ENCODE measurements at places on chromosomes 3 and 15.
A peak's percentile ranks its signal among the peaks of the same experiment; 100 is the strongest.

GRCh38 chr15:67006083-67007065 is 59.0 kb upstream of the SMAD3 start:
- DNase-seq = no peak

DNA sequence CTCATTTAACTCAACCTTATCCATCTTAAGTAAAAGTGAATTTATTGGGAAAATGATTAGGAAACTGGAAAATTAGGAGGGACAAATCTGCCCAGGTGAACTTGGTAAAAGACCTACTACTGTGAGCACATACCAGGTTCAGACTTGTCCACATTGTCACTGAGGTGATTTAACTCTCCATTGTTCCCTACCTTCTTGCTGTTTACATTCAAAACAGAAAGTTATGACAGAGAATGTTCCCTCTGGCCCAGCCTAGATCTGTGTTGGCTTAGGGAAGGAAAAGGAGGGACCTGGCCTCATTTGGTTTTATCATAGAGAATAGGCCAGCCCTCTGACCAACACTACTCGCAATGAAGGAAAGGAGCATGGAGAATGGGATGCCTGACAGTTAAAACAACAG is 117.6 kb downstream of the SATB1 start:
- DNase-seq = no peak

GRCh38 chr3:146345900-146346299 is 95.0 kb upstream of the PLSCR4 start:
- no peak for DNase-seq

- no peak for DNase-seq
Measured at GRCh38 chr15:49225572-49226281, 55.7 kb downstream of the GALK2 start.

DNA sequence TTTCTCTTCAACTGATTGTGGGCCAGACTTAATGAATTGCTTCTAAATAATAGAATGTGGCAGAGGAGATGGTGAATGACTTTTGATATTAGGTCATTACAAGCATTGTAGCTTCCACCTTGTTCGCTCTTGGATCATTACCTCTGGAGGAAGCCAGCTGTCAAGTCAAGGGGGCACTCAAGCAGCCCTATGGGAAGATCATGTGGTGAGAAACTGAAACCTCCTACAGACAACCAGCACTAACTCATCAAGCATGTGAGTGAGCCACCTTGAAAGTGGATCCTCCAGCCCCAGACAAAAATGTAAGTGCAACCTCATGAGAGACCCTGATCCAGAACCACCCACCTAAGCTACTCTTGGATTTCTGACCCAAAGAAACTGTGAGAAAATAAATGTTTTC is 109.8 kb upstream of the TBC1D5 start:
- DNase-seq = no peak

GRCh38 chr3:150335631-150336030 is 72.5 kb upstream of the TSC22D2 start:
- no peak for DNase-seq

DNA sequence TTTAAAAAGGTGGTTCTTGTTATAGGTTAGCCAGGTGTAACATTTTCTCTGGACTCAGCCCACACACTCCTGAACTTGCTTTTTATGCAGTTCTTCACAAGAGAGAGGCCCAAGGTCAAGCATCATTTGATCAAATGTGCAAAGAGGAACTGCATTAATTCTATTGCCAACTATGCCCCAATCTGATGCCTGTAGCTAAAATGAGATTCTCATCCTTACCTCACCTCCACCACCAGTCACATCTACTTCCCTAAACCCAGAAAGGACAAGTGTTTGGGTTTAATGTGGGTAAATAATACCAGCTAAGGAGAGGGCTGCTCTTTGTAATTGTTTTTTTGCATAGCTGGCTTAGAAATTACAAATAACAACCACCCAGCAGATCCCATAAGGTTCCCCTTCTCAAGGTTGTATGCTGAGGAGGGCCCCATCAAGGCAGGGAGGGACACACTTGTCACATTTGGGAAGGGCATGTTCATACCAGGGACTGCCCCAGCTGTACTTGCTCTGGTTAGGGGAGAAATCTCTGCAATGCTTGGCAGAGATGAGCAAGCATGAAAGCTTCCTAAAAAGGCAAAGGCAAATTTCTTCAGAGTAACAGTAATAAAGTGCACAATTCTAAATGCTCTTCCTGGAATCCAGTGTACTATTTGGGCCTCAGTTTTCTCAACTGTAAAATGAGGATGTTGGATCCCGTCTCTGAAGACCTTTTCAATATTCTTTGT is 76.2 kb downstream of the TGFBR2 start:
- DNase-seq = no peak

DNA sequence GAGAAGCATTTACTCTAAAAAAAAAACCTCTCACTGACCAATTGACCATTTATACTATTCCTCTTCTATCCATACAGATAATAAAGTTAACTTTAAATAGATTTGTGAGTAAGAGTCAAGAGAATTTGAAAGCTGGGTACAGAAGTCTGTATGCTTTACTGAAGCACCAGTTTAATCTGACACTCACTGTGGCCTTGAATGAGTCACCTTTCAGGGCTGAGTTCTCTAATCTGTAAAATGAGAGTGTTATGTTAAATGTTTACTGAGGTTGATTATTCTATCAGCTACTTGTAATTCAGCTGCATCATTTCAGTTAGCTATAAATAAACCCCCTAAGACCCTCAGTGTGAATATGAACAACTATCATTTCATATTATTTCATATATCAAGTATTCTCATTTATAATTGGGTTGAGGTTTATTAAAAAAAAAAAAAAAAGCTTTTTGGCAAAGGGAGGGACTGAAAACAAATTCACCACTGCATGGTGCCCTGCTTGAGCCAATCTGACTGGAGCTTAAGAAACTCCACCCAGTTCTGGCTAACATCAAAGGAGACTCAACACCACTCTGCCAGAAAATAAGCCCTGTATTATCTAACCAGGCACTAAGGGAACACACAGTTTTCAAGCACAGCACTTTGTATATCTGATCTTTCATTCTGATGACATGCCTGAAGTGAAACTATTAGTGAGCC is 2.8 kb downstream of the MAP4 start:
- DNase-seq = no peak

DNA sequence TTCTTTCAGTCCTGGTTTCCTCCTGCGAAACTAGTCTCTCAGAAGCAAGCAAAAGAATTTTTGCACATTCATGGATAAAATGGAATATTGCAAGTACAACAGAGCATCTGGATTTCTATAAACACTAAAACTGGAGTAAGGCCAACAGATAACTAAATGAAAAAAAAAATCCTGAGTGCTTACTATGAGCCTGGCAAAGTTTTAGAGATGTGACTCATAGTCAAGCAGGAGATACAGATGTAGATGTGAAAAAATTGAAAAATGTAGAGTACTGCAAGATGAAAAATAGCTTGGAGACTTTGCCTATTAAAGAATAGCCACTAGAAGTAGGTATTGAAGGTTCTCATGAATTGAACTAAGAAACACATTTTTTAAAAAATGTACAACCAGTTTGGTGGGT is 397.4 kb downstream of the OTOL1 start:
- no peak for DNase-seq

DNA sequence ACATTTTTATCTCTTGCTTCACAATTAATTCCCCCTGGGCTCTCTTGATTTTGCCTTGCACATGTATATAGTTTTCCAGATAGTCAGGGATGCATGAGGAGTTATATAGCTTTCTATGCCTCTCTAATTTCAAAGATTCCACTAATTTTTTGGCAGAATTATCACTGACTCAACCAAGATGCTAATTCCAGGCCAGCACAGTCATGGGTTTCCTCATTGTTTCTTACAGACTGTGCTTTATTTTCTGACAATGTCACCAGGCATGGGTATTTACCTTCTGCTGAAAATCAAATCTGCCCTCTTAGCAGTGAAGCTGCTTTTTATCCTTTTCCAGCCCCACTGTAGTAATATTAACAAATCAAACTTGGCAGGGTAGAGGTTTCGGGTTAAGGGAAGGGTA is 1520.6 kb upstream of the CADM2 start:
- no peak for DNase-seq

- DNase-seq = no peak
Measured at GRCh38 chr15:58622877-58623276, 126.6 kb downstream of the ADAM10 start.

DNA sequence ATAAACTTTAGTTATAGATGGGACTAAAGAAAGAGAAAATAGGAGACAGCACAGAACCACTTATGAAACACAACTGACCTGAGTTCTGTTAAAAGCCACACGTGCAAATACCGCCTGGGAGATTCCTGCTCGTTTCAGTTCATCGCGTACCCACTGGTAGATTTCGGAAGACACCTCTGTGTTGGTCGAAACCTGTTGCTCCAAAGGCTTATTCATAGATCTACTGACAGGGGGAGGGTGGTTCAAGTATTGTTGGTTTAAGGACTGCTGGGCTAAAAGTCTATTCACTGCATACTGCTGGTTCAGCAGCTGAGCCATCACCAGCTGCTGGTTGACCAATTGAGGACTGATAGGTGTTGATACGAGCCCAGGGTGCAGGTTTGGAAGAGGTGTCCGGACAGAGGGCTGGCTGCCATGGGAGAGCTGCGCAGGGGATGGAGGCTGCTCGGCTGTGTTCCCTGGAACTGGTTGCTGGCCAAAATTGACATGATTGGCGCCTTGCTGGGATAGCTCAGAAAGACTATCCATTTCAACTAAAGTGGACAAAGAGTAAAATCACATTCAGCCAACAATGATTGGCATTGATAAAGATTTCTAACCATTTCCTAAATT is 30.6 kb downstream of the SATB1 start:
- DNase-seq = no peak

DNA sequence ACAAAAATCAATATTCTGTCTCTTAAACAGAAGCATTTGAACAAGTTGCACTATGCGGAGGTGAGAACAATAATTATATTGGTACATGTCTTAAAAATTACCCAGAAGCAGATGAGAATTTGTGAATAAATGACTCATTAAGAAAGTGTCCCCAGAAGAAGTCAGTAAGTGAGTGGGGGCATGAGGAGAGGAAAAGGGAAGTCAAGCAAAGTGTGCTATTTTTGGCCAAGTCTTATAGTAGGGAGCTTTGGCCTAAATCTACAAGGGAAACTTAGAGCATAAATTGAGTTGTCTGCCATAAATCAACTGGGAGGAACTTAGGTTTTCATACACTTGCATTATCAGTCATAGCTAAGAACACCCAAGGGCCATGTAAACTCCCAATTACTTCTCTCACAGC is 86.9 kb upstream of the SATB1 start:
- DNase-seq = no peak

GRCh38 chr3:113551820-113552219 is 19.5 kb downstream of the SIDT1 start:
- no peak for DNase-seq

DNA sequence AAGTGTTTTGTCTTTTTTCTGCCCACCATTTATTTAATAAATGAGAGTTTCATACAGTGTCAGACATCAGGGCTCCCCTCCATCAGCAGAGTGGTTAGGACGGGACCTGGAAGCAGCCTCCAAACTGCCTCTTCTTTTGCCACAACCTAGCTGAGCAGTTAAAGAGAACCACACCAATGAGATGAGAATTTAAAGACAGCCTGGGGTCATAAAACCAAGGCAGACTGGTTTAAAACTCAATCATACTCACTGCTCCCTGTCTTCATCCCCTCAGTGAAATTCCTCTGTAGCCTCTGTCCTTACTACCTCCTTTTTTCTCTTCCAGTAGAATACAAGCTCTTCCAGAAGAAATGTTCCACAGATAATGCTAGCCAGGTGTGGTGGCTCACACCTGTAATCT is 78.7 kb downstream of the WWTR1 start:
- DNase-seq = no peak

- DNase-seq = peak; percentile 13
Measured at GRCh38 chr15:52651868-52652267, 27.3 kb downstream of the ATOSA start.

GRCh38 chr3:120471643-120472042 is 20.9 kb upstream of the FSTL1 start:
- no peak for DNase-seq

GRCh38 chr3:81965696-81966095 is 204.3 kb upstream of the GBE1 start:
- DNase-seq = no peak

DNA sequence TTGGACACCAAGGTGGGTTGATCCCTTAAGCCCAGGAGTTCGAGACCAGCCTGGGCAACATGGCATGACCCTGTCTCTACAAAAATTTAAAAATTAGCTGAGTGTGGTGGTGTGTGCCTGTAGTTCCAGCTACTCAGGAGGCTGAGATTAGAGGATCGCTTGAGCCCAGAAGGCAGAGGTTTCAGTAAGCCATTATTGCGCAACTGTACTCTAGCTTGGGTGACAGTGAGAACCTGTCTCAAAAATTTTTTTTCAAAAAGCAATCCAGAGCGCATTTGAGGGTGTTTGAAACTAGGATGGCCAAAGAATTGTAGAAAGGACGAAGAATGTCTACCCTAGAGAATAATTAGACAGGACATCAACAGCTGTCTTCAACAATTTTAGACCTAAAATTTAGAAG is 103.4 kb downstream of the STAC start:
- no peak for DNase-seq

- DNase-seq = no peak
Measured at GRCh38 chr3:94184781-94185180, 121.9 kb downstream of the NSUN3 start.

DNA sequence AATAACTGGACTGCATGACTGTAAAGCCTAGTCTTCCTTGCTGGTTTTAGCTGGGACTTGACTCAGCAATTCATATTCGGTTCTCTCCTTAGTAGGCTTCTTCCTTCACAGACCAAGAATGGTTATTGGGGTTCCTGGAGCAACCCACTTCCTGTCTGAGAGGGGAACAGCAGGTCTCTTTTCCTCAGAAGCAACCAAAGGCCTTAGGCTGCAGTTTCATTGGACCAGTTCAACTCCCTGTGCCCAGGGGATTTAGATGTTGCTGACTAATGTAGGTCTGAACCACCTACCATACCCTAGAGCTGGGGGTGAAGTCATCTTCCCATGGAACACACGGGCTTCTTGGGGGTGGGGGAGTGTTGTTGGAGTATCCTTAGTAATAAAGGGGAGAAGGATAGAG is 84.0 kb upstream of the SKOR1 start:
- DNase-seq = no peak

DNA sequence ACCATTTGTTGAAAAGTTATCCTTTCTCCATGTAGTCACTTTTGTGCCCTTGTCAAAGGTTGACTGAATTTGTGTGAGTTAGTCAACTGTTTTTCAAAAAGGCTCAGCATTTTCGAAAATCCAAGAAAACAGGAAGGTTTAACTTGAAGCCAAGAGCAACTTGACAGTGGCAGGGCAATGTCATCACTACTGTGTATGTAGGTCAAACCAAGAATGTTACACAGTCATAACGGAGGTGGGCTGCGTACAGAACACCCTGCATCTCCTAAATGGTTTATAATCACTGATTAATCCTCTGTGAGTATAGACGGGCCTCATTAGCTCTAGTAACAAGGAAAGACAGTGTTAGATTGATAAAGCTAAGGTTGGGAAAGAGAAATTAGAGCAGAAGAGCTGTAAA is 1064.9 kb downstream of the FHIT start:
- no peak for DNase-seq

DNA sequence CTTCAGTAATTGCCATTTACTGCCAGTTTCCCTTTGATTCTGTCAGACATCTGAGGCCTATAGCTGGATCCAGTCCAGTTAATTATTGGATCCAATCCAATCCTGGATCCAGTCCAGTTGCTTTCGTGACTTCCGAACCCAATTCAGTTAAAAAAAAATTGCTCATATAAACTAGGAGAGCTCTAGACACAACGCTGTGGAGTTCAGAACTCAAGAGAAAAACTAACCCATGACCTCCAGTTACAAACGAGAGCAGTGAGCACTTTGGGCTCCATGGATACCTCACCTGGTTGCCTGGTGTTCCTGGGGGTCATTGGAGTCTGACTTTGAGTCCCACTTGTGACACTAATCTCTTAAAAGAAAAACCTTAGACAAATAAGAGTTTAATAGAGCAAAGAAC is 269.8 kb downstream of the THSD4 start:
- no peak for DNase-seq

- DNase-seq = no peak
Measured at GRCh38 chr15:36362509-36362915, 216.9 kb upstream of the CDIN1 start.

All from activated CD4-positive, alpha-beta T cell treated with anti-CD3 and anti-CD28 coated beads, Interleukin-2, amount 50 U/mL, for 24 hours (primary cell).